Psoas muscle (tissue), 8 donors: ENCODE measurements at places on chromosomes 7 and 10.

- peak; percentile 73 for DNase-seq
- no peaks in the 10 kb centered on the region for H3K36me3 ChIP-seq
- H3K27me3 ChIP-seq: no peaks in the 10 kb centered on the region
- H3K4me3 ChIP-seq: peak overlapping the region; percentile 70
These were observed 168.9 kb downstream of the NRF1 start for GRCh38 chr7:129780257-129780973.

DNA sequence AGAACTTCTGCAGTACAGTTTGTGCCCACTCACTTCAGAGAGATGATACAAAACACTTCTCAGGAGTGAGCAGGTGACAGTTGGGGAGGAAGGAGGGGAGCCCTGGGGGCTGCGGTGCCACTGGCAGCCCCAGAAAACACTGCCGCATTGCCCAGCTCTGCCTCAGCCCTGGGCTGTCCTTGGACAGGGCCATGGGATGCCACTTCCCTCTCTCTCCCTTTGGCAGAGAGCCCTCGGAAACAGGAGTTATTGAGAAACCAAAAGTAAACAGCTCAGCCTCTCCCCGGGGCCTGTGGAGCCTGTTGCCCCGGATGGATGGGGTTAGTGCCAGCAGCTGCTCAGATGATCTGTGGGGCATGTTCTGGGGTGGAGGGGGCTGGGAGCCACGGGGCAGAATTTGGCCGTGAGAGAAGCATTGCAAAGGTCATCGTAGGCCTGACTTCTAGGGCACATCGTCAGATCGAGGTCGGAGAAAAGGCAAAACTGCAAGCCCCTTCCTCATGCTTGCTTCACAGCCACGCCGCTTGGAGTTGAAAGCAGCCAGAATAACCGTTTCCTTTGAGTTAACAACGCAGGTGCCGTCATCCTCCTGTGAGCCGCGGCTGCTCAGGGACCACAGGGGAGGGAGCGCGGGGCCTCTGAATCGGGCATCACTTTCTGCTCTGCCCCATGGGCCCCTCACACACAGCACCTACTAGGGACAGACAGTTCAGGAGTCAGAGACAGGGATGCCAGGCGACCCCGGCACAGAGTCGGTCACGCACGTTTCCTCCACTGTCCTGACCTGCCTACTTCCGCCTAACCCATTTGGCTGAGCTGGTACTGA, 256.4 kb downstream of the CAMK1D start:
- no peak overlapping the region for H3K27ac ChIP-seq
- peak overlapping the region; percentile 39 for H3K4me3 ChIP-seq
- no peaks in the 10 kb centered on the region for H3K4me1 ChIP-seq
- no peaks in the 10 kb centered on the region for H3K36me3 ChIP-seq
- DNase-seq: peak; percentile 81

DNA sequence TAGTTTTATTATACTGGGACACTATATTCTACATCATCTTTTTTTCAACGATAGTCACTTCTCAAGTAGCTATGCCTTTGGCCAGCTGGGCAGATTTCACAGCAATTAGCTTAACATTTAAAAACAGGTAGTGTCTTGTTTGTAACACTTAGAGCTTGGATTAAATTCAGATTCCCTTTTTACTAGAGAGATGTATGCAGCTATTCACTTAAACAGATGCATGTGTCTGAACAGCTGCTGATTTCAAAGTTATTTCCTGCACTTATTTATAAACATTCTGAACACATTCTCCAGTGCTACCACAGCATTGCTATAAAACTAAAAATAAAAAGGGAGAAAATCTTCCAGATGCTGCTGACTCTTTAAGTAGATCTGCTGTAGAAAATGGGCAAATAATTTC, 637.2 kb downstream of the POM121L12 start:
- H3K27ac ChIP-seq: no peak overlapping the region
- no peaks in the 10 kb centered on the region for H3K36me3 ChIP-seq
- H3K27me3 ChIP-seq: no peaks in the 10 kb centered on the region
- H3K4me1 ChIP-seq: no peaks in the 10 kb centered on the region
- no peak overlapping the region for H3K4me3 ChIP-seq
- DNase-seq: no peak

DNA sequence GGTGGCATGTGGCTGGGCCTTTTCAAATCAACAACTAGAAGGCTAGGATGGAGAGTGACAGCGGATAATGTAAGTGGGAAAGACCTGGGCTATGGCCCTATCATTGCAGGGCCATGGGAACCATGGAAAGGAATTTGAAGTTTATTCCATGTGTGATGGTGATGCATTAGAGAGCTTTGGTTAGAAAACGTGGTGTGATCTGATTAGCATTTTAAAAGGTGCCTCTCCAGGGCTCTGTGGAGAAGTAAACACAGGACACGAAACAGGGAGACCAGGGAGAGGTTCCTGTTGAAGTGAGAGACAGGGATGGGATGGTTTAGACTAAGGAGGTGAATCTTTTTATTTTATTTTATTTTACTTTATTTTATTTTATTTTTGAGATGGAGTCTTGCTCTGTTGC, 749.5 kb downstream of the GATA3 start:
- no peak for DNase-seq
- H3K27ac ChIP-seq: no peak overlapping the region
- no peaks in the 10 kb centered on the region for H3K36me3 ChIP-seq
- H3K4me3 ChIP-seq: no peak overlapping the region

DNA sequence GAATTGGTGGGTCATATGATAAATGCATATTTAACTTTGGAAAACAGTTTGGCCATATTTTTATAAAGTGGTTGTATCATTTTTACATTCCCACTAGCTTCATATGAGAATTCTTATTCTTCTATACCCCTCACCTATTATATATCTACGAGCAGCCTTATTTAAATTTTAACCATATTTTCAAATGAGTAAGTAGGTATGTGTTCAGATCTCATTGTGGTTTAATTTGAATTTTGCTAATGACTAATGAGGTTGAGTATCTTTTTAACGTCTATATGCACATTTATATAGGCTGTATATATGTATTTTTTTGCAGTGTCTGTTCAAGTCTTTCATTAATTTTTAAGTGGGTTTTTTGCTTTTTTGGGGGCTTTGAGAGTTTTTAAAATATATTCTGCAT, 14.2 kb downstream of the RAB18 start:
- peaks cover 32% of the 10 kb centered on the region for H3K4me1 ChIP-seq
- H3K27me3 ChIP-seq: no peaks in the 10 kb centered on the region
- H3K4me3 ChIP-seq: no peak overlapping the region
- no peak overlapping the region for H3K27ac ChIP-seq

GRCh38 chr7:15737601-15738000, 51.1 kb upstream of the MEOX2 start:
- no peaks in the 10 kb centered on the region for H3K27me3 ChIP-seq
- H3K36me3 ChIP-seq: no peaks in the 10 kb centered on the region
- H3K27ac ChIP-seq: no peak overlapping the region
- no peak for DNase-seq
- H3K4me3 ChIP-seq: no peak overlapping the region

DNA sequence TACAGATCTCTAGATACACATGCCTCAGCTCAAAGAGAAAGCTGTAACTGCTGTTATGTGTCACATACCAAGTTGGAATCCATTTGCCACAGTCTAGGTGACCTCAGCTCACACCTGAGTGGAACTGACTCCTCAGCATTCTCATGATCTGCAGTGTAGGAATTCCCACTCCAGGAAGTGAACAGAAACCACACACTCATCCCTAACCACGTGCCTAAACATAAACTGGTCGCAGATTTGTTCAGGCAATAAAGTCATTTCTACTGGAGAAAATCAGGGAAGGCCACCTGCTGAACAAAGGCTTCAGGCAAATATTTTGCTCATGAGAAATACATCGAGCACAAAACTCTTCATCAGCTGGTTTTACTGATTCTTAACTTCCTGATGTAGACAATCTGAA, 23.0 kb upstream of the ZMYND11 start:
- H3K4me3 ChIP-seq: no peak overlapping the region
- H3K27me3 ChIP-seq: no peaks in the 10 kb centered on the region
- H3K27ac ChIP-seq: no peak overlapping the region
- DNase-seq: no peak

- no peak overlapping the region for H3K27ac ChIP-seq
- no peaks in the 10 kb centered on the region for H3K4me1 ChIP-seq
- DNase-seq: no peak
- H3K27me3 ChIP-seq: no peaks in the 10 kb centered on the region
- no peaks in the 10 kb centered on the region for H3K36me3 ChIP-seq
These were observed 608.8 kb downstream of the PARD3 start for GRCh38 chr10:34206078-34206934.

- no peaks in the 10 kb centered on the region for H3K4me1 ChIP-seq
- H3K27ac ChIP-seq: no peak overlapping the region
- H3K36me3 ChIP-seq: peaks cover 6% of the 10 kb centered on the region
- no peak overlapping the region for H3K4me3 ChIP-seq
- no peaks in the 10 kb centered on the region for H3K27me3 ChIP-seq
These were observed 471.3 kb downstream of the PARD3 start for GRCh38 chr10:34343764-34344163.

- no peaks in the 10 kb centered on the region for H3K36me3 ChIP-seq
- DNase-seq: peak; percentile 10
- H3K4me3 ChIP-seq: peak overlapping the region; percentile 86
- peak overlapping the region; percentile 93 for H3K27ac ChIP-seq
- H3K4me1 ChIP-seq: peaks cover 30% of the 10 kb centered on the region
These were observed 497 bp upstream of the RAB11FIP2 start for GRCh38 chr10:118047157-118047719.

DNA sequence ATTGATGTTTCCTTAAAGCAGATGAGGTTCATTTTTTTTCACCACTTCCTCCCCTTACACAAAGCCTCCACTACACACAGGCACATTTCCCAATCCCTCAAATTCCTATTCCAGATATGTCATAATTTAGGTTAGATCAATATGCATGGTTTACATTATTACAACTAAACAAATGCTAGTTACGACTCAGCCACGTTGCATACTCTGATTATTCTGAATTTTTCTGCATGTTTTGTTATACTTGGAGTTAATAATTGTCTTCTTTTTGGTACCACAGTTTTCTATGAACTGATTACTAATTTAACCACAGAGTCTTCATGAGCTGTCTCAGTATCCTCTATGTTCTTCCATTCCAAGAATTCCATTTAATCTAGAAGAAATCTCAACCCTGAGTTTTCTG, 4.4 kb upstream of the BICC1 start:
- no peak overlapping the region for H3K4me3 ChIP-seq
- peaks cover 10% of the 10 kb centered on the region for H3K27me3 ChIP-seq
- no peak for DNase-seq

DNA sequence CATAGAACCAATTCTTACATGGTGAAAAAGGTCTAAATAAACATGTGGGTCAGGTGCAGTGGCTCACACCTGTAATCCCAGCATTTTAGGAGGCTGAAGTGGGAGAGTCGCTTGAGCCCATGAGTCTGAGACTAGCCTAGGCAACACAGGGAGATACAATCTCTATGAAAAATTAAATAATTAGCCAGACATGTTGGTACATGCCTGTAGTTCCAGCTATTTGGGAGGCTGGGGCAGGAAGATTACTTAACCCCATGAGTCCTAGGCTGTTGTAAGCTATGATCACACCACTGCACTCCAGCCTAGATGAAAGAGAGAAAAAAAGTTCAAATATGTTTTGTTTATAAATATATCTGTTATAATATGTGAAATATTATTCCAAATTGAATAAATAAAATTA, 643.6 kb downstream of the IPMK start:
- no peaks in the 10 kb centered on the region for H3K27me3 ChIP-seq
- H3K4me3 ChIP-seq: no peak overlapping the region
- no peak for DNase-seq

DNA sequence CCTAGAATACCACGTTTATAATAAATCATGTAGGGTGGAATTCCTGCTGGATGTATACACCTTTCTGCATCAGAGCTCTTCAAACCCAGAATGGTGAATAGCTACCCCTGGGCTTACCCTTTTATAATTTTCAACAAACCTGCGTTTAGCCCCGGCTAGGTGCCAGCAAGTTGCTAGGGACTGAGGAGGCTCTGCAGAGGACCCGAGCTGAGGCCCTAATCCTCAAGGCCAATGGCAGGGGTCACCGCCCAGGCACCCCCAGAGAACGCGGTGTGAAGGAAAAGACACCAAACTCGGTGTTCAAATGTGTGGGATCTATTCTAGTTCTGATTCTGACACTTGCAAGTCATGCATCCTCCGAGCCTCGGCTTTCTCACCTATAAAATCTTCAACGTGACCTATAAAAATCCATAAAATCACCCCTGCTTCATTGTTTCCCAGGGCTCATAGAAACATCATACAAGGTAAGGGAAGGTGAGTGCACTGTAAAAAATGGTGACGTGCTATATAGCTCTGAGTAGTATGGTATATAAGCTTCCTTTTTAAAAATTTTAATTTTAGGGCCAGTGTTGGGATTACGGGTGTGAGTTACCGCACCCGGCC, 2.5 kb upstream of the ANXA11 start:
- peaks cover 22% of the 10 kb centered on the region for H3K4me1 ChIP-seq
- H3K27ac ChIP-seq: peak overlapping the region; percentile 99
- DNase-seq: no peak
- no peaks in the 10 kb centered on the region for H3K27me3 ChIP-seq
- H3K36me3 ChIP-seq: no peaks in the 10 kb centered on the region
- peak overlapping the region; percentile 57 for H3K4me3 ChIP-seq

GRCh38 chr10:129531195-129531968, 64.3 kb downstream of the MGMT start:
- DNase-seq: peak; percentile 34
- H3K36me3 ChIP-seq: peaks cover 3% of the 10 kb centered on the region
- peaks cover 13% of the 10 kb centered on the region for H3K4me1 ChIP-seq
- H3K27me3 ChIP-seq: no peaks in the 10 kb centered on the region
- no peak overlapping the region for H3K4me3 ChIP-seq
- no peak overlapping the region for H3K27ac ChIP-seq

GRCh38 chr7:15015545-15016314, 113.2 kb upstream of the DGKB start:
- no peaks in the 10 kb centered on the region for H3K27me3 ChIP-seq
- peaks cover 3% of the 10 kb centered on the region for H3K4me1 ChIP-seq
- no peaks in the 10 kb centered on the region for H3K36me3 ChIP-seq
- peak overlapping the region; percentile 54 for H3K4me3 ChIP-seq
- no peak for DNase-seq
- H3K27ac ChIP-seq: peak overlapping the region; percentile 63

DNA sequence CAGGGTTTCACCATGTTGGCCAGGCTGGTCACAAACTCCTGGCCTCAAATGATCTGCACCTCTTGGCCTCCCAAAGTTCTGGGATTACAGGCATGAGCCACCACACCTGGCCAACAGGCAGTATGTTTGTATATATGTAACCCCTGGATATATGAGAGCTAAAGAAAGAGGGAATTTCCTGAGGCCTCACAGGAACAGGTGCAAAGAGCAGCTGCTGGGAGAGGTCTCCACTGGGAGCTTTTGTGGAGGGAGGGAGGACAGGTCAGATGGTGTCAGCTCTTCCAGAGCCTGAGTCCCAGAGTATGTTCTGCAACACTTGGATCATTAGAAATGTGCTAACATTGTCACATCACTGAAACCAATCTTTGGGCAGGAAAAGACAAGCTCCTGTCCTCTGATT, 110.1 kb upstream of the KIF5B start:
- DNase-seq: no peak
- H3K36me3 ChIP-seq: no peaks in the 10 kb centered on the region
- H3K27me3 ChIP-seq: no peaks in the 10 kb centered on the region
- H3K27ac ChIP-seq: no peak overlapping the region
- no peak overlapping the region for H3K4me3 ChIP-seq

GRCh38 chr10:91000470-91000869, 79.6 kb upstream of the ANKRD1 start:
- no peak overlapping the region for H3K4me3 ChIP-seq
- H3K27ac ChIP-seq: no peak overlapping the region
- no peaks in the 10 kb centered on the region for H3K27me3 ChIP-seq
- no peak for DNase-seq
- H3K4me1 ChIP-seq: no peaks in the 10 kb centered on the region

GRCh38 chr7:30683816-30684215, 1.6 kb upstream of the CRHR2 start:
- no peak overlapping the region for H3K27ac ChIP-seq
- no peaks in the 10 kb centered on the region for H3K36me3 ChIP-seq
- H3K4me1 ChIP-seq: peaks cover 21% of the 10 kb centered on the region
- H3K27me3 ChIP-seq: peaks cover 21% of the 10 kb centered on the region
- peak; percentile 75 for DNase-seq
- H3K4me3 ChIP-seq: peak overlapping the region; percentile 65
